HuH-7 (cell line): ENCODE measurements at places on chromosomes 4 and X.
A peak's percentile ranks its signal among the peaks of the same experiment; 100 is the strongest.

DNA sequence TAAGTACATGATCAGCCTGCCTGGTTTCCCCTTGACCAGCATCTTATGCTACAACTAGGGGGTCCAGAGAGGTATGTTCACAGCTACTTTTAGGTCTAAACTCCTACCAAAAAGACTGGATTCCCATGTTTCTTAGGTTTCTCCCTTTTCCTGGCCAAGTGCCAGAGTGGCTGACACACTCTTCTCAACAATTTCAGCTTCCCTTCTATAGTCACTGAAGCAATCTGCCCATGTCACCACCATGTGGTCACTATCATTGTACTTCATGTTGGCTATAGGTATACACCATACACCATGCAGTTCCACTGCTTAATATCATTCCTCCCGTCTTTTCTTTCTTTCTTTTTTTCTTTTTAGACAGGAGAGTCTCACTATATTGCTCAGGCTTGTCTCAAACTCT is 66.9 kb downstream of the KLHL13 start:
- DNase-seq, result no peak

DNA sequence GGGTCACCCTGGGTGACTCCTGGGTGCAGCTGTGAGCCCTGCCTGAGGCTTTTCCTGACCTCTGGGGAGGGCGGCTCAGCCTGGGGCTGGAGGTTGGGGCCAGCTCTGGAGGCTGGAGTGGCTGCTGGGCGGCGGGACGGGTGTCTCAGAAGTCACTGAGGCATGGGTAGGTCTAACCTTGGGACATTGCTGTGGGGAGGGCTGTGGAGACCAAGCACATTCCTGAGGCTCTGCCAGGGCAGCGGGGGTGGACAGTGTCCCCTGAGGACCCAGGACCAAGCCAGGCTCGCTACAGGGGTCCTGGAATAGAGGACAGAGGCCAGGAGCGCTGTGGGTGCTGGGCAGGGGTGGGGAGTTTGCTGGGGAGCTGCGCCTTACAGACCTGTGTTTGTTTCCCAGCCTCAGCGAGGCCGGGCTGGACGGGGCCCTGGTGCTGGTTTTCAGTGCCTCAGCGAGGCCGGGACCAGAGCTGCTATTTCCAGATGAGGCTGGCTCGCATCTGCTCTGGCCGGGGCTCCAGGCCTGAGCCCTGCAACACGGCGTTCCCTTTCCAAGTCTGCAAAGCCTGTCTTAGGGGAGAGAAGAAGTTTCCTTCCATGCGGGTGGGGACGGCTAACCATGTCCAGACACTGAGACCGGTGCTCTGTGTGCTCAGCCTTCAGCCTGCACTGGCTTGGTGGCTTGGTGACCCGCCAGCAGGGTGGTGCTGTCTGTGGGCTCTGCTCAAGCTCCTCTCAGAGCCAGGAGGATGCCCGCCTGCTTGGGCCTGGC is 3.0 kb upstream of the SLC25A6 start:
- DNase-seq, result no peak

DNA sequence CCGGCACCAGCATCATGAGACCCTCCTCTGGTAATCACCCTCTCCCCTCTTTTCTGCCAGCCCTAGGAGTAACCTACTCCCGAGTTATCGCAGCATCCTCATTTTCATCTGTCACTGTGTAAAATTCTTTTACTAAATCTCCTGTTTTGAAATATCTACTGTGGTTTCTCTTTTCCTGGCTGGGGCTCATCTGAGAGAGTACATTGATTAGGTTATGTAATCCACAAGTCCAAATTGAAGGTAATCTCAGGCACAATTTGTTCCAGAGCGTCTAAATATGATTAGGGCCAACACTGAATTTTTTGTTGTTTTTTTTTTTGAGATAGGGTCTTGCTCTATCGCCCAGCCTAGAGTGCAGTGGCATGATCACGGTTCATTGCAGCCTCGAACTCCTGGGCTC is 142.4 kb downstream of the SMIM20 start:
- DNase-seq, result no peak

DNA sequence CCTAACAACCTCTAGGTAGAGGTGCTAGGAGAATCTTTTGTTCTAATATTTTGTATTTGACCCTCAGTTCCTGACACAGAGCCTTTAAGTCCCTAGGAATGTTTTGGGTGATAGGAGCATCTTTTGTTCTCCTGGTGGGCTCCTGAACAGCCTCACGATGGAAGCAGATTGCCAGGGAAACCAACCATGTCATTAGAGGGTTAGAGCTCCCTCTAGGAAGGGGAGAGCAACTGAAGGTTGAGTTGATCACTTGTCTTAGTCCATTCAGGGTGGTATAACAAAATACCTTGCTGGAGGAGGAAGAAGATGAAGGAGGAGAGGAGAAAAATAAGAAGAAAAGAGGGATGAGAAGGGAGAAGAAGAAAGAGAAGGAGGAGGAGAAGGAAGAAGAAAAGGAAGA is 9.2 kb downstream of the VCX start:
- DNase-seq, result no peak

- no peak for DNase-seq
These were observed 81.1 kb downstream of the DLG3 start for GRCh38 chrX:70525733-70526132.

GRCh38 chrX:115652221-115652620 is 91.2 kb downstream of the PLS3 start:
- no peak for DNase-seq

- DNase-seq, result no peak
These were observed 90.0 kb downstream of the AREG start for GRCh38 chr4:74534936-74535335.

- no peak for DNase-seq
These were observed 64.6 kb upstream of the ENPP6 start for GRCh38 chr4:184282251-184282713.

GRCh38 chrX:149040873-149041535 is 464.1 kb downstream of the IDS start:
- no peak for DNase-seq

DNA sequence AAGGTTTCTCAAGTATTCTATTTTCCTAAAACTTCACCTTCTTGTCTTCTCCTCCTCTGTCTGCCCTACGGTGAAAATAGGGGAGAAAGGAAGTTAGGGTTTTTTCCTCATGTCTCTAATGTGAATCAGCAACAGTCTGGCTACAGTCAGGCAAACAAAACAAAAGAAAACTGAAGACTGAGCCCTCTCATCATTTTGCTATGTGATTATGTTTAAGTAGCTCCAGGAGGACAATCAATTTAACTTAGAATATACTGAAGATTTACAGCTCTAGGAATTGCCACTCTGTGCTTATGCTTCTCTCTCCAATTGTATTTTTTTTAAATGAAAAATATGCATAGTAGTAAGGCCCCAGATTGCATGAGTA is 316.2 kb downstream of the GPAT3 start:
- DNase-seq, result no peak

- DNase-seq, result no peak
These were observed 51.0 kb downstream of the KDR start for GRCh38 chr4:55074386-55074785.

GRCh38 chr4:81375745-81376144 is 96.0 kb downstream of the RASGEF1B start:
- DNase-seq, result peak; percentile 1

DNA sequence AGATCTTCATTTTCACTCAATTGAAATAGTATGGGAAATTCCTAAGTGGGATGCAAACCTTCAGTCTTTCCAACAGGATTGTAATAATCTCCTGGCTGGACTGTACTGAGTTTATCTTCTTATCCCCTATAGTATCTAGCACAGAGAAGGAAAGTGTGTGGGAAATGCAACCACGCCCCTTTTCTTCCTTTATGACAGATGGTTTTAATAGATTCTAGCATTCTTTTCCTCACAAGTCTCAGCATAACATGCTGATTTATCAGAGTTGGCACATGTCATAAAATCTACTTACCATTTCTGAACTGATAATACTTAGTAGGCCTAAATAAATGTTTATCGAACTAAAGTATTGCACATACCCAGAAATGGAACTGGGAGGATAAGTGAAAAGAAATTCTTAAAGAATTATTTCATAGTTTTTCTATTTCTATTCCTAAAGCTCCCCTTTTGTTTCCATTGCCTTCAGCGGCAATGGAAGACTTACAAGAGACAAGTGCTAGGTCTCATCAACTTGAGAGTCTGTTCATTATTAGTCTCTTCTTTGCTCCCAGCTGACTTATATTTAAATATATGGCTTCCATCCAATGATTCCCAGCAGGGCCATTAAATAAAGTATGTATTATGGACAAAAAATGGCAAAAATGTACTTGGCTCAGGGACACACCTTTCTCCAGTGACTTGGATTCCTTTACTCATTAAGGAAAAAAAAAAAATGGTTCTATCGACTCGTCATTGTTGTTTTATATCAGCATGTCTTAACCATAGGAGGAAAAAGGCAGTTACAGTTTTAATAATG is 484.5 kb downstream of the IL1RAPL1 start:
- DNase-seq, result no peak

- peak; percentile 40 for DNase-seq
These were observed 25.1 kb downstream of the ARL13A start for GRCh38 chrX:100994352-100995281.
